ENCODE measurements at places on chromosomes 2 and 18.

GRCh38 chr18:77044866-77045664 is 87.5 kb downstream of the MBP start:
- DNase-seq, result no peak

- DNase-seq, result no peak
These were observed 168.7 kb downstream of the ANKRD44 start for GRCh38 chr2:197141702-197142473.

DNA sequence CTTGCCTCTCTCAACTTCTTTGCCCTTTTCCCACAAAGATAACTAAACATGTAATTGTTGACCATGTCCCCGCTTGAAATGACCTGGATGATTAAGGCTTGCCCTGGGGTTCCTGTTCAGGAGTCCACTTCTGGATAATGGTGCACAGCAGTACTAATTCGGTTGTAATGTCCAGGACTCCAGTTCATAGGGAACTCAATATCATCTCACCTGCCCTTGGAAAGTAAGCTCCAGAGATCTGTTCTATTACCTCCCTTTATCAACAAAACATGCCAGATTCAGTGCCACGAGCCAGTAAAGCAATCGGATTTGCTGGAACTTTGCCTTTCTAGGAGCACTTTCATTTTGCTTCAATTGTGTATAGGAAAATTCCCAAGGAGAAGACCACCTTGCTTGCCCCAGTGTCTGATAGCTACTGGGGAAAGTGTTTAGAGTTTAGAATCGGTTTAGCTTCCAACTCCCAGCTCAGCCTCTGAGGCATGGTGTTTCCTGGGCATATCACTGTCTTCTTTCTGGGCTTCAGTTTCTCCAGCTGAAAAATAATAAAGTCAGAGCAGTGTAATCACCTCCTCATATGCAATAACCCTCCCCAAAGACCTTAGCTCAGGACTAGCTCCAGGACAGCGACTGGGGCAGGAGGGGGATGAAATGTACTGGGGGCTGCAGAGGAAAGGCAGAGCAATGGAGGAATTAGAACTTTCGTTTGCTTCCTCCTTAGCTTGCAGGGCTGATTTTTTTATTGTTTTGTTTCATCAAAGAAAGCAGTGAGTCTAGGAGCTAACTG is 162.6 kb upstream of the CYRIA start:
- DNase-seq, result no peak

GRCh38 chr2:162537651-162538050 is 193.7 kb downstream of the GCA start:
- no peak for DNase-seq

DNA sequence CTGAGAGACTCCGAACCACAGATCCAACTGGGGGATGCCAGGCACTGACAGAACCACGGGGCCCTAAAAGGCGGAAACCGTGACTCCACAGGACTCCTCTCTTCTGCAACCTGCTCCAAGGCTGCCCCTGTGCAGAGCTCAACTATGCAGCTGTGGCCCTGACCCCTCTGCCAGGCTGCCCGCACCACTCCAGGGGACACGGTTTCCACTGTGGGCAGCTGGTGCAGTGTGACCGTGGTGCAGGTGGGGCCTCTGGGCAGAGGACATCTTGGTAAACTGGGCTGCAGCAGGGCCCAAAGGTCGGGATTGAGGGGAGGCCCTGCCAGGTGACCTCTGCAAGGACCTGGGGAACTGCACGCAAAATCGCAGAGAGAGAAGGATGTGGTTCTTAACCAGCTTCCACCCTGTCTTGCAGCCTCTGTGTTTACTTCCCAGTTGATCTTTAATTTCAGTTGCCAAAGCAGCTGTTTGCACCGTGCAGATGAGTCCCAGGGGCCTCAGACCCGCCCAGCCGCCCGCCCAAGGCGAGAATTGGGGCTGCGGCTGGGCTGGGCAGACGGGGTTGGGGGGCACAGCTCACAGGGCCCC is 104.6 kb upstream of the CTDP1 start:
- no peak for DNase-seq

DNA sequence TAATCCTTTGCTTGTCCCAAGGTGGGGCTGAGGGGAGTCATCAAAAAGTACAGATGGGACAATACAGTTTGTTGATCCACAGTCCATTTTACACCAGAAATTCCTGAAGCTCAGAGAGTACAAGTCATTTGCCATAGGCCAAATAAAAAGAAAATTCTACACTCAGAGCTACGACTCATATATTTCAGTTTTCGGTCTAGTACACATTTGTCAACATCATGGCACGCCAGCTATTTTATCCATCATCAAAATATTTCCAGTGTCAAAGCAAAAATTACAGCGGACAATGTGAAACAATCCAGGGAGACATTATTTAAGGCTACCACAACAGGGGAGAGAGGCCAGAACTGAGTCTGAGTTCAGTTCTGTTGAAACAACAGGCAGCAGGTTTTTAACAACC is 587.5 kb upstream of the DSEL start:
- DNase-seq, result no peak
